GM18507 (cell line): ENCODE measurements at places on chromosomes 4 and X.

DNA sequence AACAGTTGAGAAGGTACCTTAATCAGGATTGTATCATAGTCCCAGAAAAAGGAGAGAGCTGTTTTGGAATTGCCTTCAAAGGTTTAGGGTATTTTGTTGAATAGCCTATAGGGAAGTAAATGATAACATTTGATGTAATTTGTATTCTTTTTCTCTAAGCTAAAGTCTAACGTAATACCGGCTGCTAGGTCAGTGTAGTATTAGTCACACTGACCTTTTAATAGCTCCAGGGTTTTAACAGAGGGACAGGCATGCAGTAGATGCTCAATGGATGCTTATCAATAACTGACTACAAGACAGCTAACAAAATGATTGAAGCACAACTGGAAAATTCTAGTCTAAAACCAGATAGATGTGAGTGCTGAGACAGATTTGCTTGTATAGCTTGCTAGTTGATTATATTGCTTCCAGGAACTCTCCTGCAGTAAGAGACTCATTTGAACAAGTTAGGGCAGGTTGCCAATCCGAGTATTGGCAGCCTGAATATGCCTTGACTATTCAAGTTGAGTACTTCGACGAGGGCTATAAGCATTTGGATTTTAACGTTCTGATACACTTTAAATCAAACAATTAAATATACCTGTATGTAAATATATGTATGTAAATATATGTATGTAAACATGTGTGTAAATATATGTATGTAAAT lies 16.5 kb upstream of the PNPLA4 start:
- DNase-seq: no peak

DNA sequence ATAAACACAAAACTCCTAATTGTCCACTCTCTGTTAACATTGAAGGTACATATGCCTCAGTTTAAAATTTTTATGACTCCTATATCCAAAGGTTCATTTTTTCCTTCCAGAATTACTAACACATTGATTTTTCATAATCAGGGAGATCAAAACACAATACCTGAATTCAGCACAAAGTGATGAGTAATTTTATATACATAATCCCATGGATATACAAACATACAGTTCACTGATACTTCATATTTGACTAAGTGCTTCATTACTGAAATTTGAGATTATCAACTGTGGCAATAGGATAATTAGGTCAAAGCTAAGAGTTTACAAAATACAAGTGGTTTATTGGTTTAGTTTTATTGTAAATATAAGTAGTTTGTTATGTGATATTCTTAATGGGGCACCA lies 176.2 kb upstream of the PRPS2 start:
- no peak for DNase-seq

- DNase-seq: no peak
These were observed 27.3 kb upstream of the CHRNA9 start for GRCh38 chr4:40307627-40308497.

GRCh38 chrX:39152106-39152649 lies 350.9 kb downstream of the MID1IP1 start:
- DNase-seq: no peak

DNA sequence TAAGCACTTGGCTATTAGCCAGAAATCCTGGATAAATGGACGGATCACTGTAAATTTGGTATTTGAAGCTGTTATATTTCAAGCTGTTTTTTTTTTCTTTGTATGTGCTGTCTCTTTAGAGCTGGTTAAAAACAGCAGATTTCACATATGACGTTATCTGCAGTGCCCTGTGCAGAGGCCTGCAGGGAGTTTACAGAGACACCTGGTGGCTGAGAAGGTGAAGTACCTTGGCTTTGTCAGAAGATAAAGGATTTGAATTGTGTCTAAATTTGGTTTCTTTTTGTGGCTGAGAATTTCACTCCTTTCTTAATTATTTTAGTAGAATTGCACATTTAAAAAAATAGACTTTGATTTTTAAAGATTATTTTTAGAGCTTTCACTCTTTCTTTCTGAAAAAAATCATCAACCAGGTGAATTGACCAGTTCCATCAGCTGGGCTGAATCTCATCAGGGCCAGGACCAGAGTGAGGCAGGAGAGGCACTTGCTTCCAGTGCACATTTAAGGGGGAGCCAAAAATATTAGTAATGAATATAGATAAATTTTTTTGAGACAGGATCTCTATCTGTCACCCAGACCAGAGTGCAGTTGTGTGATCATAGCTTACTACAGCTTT lies 9.6 kb upstream of the CHRNA9 start:
- peak; percentile 75 for DNase-seq

DNA sequence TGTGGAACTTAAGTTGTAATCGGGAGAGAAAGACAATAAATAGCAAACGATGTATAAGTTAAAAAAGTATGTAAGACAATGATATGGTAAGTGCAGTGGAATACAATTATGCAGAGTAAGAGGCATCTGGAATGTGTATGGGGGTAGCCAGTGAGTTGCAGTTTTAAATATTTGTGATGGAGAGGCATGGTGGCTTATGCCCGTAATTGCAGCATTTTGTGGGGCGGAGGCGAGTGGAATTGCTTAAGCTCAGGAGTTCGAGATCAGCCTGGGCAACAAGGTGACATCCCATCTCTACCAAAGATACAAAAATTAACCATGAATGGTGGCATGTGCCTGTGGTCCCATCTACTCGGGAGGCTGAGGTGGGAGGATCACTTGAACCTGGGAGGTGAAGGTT lies 52.5 kb upstream of the WDFY3 start:
- no peak for DNase-seq

DNA sequence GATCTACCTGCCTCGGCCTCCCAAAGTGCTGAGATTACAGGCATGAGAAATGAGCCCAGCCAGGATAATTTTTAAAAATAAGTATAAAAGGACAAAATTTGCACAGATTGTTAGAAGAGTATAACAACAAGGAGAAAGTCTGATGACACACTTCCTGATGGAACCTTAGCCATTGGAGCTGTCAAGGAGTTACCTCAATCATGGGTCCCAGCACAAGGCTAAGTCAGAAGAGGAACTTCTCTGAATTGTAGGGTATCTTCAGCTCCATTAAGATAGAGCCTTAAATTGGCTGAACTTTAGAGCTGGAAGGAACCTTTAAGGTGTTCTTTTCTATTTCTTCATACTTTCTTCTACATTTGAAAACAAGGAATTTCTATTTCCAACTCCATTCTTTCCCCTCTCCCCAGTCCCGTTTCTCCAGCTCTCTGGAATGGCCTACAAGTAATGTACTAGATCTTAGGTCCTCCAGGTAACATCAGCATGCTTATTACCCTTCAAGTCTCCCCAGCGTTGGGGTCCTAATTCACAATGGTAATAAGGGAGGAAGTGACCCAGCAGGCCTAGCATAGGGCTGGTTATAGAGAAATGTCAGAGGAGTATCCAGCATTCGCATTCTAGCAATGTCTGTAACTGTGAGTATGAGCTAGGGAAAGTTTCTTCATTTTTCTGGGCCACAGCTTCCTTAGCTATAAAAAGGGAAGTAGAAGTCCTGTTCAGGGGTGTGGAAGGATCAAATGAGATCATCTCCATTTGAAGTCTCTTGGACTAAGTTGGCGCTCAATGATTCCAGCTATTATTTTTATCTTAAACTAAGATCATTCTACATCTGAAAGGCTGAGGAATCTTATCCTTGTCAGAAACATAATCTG lies 18.5 kb upstream of the RBPJ start:
- no peak for DNase-seq

- no peak for DNase-seq
These were observed 924 bp upstream of the ENAM start for GRCh38 chr4:70627620-70628019.
